ENCODE measurements at places on chromosomes 7 and 10.
A peak's percentile ranks its signal among the peaks of the same experiment; 100 is the strongest.

DNA sequence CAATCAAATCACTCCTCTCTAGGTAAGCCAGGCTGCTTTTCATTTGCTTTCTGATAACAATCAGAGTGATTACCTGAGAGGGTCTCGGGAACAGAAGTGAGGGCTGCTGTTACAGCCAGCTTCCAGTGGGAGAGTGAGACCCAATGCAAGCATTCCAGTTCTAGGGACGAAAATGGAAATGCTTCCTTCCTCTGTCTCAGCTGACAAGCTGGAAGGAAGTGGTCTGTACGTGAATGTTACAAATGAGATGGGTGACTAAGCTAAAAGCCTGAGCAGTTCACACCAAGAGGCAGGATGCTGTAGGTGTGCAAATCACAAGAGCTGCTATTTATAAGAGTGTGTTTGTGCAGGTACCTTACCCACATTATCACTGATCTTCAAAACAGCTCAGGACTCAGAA lies 772.4 kb downstream of the GRID1 start:
- DNase-seq = no peak

GRCh38 chr7:128011131-128011661 lies 20.0 kb downstream of the LRRC4 start:
- DNase-seq = no peak

DNA sequence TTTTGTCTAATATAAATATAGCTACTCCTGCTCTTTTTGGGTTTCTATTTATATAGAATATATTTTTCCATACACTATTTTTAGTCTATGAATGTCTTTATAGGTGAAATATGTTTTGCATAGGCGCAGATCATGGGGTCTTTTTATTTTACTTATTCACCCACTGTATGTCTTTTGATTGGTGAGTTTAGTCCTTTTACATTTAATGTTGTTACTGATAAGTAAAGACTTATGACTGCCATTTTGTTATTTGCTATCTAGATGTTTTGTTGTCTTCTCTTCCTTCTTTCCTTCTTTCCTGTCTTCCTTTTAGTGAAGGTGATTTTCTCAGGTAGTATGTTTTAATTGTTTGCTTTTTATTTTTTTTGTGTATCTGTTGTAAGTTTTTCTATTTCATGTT lies 276.8 kb upstream of the CNTNAP2 start:
- no peak for DNase-seq

- DNase-seq = no peak
Observed at GRCh38 chr7:44709011-44709915, 39.4 kb upstream of the ZMIZ2 start.

- no peak for DNase-seq
Observed at GRCh38 chr10:79605308-79605707, 5.4 kb upstream of the SFTPA1 start.

DNA sequence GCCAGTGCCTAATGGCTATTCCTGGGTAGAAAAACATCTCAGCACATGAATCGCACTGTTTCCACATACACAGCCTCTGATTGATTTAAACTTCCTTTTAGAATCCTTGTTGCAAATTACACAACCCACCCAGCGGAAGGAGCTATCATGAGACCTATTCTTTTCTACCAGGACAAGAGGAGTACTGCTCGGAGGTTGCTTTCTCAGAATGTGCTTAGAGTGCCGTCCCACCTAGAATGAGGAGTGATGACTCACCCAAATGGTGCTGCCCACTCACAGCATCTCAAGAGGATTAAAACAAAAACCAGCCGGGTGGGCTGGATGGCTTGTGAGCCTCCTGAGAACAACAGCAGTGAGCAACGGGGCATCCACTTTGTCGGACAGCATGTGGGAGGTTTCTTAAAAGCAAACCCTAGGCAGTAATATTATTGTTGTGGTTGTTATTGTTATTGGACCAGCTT lies 128.9 kb downstream of the DGKI start:
- no peak for DNase-seq

- no peak for DNase-seq
Observed at GRCh38 chr10:77511498-77512218, 126.0 kb downstream of the KCNMA1 start.

GRCh38 chr10:112126901-112127300 lies 56.7 kb downstream of the GPAM start:
- no peak for DNase-seq

GRCh38 chr10:99996671-99997648 lies 12.8 kb downstream of the DNMBP start:
- DNase-seq = no peak

DNA sequence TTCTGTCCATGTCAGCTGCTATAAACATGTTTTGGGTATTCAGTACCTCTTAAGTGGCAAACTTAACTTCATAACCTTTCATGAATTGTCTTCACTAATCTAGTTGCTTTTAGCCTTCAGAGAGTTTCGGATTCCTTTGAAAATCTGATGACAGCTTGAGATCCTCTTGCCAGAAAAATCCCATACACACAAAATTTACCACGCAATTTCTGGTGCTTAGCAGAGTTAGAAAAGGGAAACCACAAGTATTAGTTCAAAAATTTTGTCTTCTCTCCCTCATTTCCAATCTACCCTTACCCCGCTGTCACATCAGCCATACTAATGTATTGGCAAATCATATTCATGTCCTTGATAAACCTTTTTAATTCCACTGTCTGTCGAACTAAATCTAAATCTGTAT lies 72.7 kb upstream of the TMEM106B start:
- DNase-seq = no peak

- peak; percentile 34 for DNase-seq
Observed at GRCh38 chr7:148262721-148263229, 327.8 kb upstream of the C7orf33 start.

DNA sequence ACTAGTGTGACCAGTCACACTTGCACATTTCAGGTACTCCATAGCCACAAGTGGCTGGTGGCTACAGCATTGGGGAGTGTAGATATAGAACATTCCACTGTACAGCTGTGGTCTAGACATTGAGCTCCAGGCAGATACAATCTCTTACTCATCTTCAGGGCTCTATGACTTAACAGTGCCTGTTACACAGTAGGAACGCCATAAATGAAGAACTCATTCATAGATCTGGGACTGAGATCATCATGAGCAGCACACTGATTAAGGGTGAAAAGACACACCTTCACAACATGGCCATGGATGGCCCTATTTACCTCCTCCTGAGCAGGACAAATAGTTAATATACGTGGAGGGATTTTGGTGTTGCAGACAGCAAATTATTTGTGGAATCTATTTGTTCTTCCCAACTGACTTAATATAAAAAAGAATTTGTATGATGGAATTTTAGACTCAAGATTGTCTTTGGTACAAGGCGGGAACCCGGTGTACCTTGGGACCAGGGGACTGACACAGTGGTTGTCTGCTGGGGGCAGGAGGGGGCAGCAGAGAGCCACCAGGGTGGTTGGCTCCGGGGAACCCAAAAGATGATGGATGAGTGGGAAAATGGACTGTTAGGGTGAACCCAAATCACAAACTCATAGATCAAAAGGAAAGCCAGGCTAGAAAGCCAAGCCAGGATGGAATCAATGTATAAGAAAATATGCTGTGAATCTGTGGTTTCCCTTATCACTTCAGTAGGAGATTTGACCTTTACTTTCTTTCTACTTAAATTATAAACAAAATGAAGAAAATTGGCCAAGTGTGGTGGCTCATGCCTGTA lies 24.3 kb upstream of the CPA2 start:
- peak; percentile 18 for DNase-seq

DNA sequence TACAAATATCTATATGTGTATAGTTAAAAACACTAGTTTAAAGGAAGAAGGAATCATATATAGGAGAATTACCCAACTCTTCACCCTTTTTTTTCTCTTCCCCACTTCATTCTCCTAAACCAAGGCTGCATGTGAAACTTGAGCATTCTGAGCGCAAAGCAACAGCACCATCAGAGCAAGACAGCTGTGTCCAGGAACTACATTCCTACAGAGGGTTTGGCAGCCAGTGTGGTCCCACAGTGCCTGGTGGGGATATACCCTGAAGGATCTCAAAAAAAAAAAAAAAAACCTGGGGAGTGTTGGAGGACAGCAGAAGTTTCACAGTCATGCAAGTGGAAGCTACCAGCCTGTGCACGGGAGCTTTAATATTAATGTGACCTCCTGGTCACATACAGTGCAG lies 310.4 kb downstream of the CTNNA3 start:
- no peak for DNase-seq

Data from T-helper 2 cell treated with Interferon-gamma antibody and Interleukin-4, amounts not matched to agents 5 μg/mL and 100 μg/mL, for 36 hours (primary cell).